ENCODE measurements at places on chromosomes 7 and 10. TPM values are rescaled to one million over a fixed set of nuclear protein-coding genes. Genes with fewer than 3 reads are reported as not detected.

- DNase-seq = no peak
Observed at GRCh38 chr10:20265146-20265545, 448.9 kb downstream of the PLXDC2 start.

DNA sequence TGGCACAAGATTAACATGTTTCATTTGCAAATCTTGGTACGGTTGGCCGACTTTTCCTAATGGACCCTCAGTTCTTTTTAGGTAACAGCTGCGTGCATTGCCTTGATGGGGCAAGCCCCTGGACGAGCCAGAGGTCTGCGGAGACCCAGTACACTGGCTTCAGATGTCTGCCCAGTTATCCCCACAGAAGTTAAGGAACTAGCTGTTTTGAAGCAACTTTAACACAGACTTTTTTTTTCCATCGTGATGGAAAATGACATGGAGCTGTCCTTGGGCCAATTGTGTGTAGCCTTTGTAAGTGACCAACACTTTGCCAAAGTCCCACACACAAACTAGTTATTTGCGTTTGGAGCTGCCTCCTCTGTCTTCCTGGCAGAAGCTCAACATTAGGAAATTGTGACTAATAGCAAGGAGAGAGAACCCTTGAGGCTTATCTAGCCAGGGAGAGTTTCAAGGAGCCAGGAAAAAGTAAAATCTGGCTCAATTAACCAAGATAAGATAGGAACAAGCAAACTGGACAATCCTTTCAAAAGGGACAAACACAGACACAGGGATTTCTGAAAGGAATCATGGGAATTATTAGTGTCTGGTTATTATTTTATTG is 99.6 kb upstream of the BMPER start:
- no peak for DNase-seq

DNA sequence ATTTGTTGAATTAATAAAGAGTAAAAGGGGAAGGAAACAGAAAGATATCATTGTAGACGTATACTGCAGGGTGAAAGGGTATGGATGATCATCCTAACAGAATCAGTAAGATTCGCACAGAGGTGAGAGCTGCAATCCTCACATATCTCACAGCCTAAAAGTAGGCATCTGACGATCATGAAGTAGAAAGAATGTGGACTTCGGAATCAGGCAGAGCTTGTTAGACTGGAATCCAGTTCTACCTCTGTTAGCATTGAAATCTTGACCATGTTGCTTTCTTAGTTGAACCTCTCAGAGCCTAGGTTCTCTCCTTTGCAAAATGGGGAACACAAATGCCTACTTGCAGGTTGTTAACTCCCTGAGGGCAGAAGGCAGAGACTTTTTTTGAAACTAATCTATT is 320.0 kb upstream of the C7orf33 start:
- DNase-seq = no peak

GRCh38 chr10:104098358-104098925 is 12.8 kb upstream of the COL17A1 start:
- DNase-seq = no peak

The PDZD7 gene
- polyA plus RNA-seq = 2.1 TPM
